Foreskin keratinocyte (primary cell): ENCODE measurements at places on chromosomes 4 and X.

DNA sequence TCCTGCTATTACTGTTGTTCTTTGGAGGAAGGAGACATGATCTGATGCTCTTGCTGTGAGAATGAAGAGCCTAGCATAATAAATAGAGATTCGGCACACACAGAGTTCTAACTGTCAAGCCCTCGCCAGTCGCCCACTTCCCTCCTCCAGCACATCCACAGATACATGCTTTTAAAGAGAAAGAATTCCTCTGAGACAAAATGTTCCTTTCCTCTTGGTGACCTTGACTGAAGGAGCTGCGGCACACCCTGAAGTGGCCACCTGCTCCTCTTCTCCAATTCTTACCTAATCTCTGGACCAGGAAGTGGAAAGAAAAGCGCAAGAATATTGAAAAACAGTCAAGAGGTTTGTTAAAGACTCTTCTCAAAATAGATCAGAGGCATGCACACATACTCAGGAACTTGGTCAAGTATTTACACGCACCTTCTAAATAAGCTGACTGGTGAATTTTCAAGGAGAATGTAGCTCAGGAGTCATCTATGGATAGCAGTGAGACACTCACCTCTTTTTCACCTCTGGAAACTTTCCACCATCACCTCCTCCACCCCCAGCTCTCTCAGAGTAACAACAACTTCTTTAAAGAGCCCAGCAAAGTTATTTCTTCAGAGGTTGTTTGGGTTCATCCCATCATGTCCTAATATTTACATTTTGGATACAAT lies 95.4 kb downstream of the PARM1 start:
- DNase-seq = peak; percentile 27

- no peak for DNase-seq
Measured at GRCh38 chr4:38357546-38357945, 306.5 kb upstream of the KLF3 start.

- no peak for DNase-seq
Measured at GRCh38 chr4:48546336-48546735, 56.3 kb downstream of the ZAR1 start.

GRCh38 chrX:39242187-39242586 lies 440.9 kb downstream of the MID1IP1 start:
- DNase-seq = peak; percentile 22

GRCh38 chr4:8192748-8193738 lies 6.0 kb upstream of the SH3TC1 start:
- no peak for DNase-seq

GRCh38 chr4:92172203-92172602 lies 131.6 kb upstream of the GRID2 start:
- no peak for DNase-seq

GRCh38 chr4:98230961-98231360 lies 30.2 kb upstream of the RAP1GDS1 start:
- no peak for DNase-seq

DNA sequence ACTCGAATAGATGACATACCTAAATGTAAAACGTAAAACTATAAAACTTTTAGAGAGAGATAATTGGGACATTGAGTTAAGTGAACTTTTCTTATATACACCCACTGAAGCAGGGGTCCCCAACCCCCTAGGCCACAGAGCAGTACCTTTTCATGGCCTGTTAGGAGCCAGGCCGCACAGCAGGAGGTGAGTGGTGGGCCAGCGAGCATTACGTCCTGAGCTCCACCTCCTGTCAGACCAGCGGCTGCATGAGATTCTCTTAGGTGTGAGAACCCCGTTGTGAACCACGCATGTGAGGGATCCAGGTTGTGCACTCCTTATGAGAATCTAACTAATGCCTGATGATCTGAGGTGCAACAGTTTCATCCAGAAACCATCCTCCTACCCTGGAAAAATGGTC lies 114.8 kb downstream of the HMX1 start:
- no peak for DNase-seq

DNA sequence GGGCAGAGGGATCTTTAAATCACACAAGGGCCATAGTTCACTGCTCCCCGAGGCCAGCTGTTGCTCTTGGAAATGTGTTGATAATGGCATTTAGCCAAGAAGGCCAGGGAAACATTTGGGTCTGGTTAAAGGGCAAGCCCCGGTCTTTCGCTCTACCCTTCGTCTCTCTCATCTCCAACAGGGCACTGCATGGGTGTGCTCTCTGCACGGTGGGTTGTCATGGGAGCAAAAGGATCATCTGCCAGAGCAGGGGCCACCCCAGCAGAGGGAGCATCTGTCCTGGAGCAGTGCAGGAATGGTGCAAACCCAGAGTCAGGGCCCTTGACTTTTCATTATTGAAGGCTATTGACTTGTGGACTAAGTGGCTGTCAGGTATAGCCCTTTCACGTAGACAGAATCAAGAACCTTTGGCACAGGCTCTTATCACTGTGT lies 22.7 kb upstream of the PGRMC2 start:
- no peak for DNase-seq
